ENCODE measurements at places on chromosomes 16 and 17. TPM values are rescaled to one million over a fixed set of nuclear protein-coding genes. Genes with fewer than 3 reads are reported as not detected.

The CD300A gene
- total RNA-seq: 5.7 TPM

The TNP2 gene
- not detected for total RNA-seq

The CFAP97D1 gene
- total RNA-seq: not detected

The CCL16 gene
- not detected for total RNA-seq

The CA5A gene
- total RNA-seq: not detected

The TSPAN10 gene
- total RNA-seq: 0.16 TPM

- peak; percentile 84 for DNase-seq
These were observed 9.2 kb upstream of the CD300A start for GRCh38 chr17:74457146-74457819.

GRCh38 chr17:409308-409847 is 56.8 kb upstream of the RPH3AL start:
- no peak for DNase-seq

DNA sequence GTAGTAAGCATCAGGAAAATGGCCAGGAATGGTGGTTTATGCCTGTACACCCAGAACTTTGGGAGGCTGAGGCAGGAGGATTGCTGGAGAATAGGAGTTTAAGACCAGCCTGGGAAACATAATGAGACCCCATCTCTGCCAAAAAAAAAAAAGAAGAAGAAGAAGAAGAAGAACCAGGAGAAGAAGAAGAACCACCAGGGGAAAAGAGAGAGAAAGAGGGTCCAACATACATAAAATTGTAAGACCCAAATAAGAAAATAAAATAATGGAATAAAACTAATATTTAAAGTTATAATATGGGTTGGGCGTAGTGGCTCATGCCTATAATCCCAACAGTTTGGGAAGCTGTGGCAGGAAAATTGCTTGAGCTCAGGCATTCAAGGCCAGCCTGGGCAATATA is 408.4 kb downstream of the ZFHX3 start:
- no peak for DNase-seq

DNA sequence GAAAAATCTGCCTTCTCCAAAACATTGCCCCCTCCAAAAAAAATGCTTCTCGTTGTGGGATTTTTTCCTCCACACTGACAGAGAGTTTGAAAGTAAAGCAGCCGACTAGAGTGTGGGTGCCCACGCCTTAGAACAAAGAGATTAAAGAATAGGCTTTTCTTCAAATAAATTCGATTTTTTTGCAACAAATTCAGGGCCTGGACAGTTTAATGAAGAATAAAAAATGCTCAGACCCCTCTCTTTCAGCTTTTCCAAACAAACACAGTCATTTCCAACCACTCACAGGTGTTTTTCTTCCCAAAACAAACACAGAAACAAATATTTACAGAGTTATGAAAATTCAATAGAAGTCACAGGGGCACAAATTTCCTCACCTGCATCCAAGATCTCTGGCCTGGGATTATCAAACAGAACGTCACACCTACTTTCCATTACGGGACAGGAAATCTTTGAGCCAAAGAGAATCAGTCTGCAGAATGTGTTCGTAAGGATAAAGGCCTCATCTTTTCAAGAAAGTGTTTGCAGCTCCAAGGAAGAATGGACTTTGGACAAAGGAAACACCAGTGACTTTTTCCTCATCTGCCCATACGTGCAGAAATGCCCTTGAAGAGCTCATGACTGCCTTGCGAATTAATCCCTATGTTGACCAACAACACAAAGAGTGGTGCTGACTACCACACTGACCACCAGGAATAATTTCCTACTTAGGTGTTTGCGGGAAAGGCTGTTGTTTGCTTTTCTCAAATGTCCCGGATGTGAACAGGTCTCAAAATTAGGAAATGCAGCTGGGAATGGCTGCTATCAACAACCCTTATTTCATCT is 31.3 kb upstream of the TOX3 start:
- no peak for DNase-seq

- DNase-seq: no peak
These were observed 77.5 kb downstream of the GNAO1 start for GRCh38 chr16:56268799-56269198.
